SK-N-MC (cell line): ENCODE measurements at places on chromosomes 12 and 14.

DNA sequence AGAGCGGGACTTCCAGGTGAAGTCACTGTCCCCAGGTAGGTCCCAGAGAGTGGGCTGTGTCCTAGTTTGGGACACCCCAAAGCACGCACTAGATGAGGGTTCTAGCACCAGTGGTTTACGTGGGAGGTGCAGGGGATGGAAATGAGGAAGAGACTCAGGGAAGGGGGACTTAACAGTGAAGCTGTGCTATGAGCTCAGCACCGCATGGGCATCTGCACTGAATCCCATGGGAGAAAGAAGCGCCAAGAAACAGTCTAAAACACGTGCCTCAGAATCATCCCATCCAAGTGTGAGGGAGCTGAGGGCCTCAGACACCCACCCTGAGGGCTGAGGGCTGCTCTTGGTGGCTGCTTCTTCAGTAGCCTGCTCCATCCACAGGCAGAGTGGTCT lies 71.5 kb upstream of the ZFP36L1 start:
- no peak for DNase-seq

- DNase-seq: peak; percentile 32
Observed at GRCh38 chr14:88005978-88006851, 1.3 kb downstream of the GPR65 start.

DNA sequence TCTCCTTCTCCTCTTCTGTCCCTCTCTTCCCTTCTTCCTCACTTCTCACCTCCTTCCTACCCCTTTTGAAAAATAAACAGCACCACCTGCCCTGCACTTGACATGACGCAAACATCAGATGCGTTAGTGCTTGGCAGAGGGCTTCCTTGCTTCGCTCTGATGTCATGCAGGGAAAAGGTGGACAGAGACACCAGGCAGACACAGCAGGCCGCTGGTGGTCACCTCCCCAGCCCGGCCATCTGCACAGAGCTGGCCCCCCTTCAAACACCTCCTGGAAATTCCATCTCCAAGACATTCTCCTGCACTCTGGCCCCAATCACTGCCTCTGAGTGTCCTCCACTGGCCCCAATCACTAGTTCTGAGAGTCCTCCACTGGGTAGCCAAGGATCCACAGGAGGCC lies 353.6 kb downstream of the MED13L start:
- DNase-seq: no peak

DNA sequence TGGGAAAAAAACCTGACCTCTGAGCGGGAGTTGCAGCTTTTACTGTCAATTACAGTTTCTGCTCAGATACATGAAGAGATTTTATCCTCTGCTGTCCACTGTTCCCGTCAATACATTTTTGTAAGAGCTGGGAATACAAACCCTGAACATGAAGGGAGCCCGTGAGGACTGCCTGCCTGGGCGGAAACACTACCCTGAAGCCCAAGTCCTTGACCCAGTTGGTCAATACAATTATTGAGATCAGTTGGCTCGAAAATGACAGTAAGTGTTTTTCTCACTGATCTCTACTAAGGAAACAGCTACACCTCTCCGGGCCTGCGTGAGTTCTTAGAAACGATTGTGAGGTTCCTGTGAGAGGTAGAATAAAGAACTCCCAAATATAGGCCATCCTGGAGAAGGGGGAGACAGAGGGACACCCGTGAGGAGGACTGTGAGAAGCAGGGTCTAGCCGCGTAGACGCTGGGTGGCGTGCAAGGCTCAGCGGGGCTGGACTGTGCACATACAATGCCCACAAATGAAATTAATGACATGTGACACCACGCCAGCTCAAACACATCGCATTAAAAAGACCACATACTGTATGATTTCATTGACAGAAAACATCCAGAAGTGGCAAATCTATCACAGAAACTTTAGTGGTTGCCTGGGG lies 509.5 kb downstream of the TMEM132D start:
- no peak for DNase-seq

- DNase-seq: no peak
Observed at GRCh38 chr12:109738878-109739665, 25.4 kb downstream of the FAM222A start.

DNA sequence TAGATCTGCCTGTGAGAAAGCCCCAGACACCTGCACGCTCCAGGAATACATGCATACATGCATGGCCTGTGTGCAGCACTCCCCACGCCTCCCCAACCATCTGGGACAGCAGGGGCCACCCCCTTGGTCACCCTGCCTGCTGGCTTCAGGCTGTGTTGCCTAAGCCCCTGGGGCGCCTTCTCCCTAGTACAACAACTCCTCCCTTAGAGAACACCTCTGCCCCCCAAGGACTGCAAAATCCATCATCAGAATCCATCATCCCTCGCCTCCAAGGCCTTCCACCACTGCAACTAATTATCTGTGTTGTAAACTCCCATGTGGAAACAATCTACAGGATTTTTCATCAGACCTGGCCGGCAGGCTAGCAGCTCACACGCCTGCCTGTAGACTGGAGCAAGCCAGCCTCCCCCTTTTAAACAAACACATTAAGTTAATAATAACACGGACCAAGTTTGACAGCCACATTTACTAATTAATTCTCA lies 36.8 kb downstream of the ZFP36L1 start:
- DNase-seq: no peak

DNA sequence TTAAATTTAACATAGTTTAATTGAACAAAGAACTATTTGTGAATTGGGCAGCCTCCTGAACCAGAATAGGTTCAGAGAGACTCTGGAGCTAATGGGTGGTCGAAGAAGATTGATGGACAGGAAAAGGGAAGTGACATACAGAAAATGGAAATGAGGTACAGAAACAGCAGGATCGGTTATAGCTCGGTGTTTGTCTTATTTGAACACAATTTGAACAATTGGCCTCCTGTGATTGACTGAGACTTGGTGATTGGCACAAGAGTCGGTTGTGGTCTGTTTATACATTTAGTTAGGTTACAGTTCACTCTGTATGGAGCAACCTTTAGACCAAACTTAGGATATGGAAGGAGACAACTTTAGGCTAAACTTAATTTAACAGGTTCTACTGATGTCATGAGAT lies 18.4 kb upstream of the CFL2 start:
- DNase-seq: no peak

GRCh38 chr14:103898204-103898603 lies 30.1 kb upstream of the TDRD9 start:
- no peak for DNase-seq

DNA sequence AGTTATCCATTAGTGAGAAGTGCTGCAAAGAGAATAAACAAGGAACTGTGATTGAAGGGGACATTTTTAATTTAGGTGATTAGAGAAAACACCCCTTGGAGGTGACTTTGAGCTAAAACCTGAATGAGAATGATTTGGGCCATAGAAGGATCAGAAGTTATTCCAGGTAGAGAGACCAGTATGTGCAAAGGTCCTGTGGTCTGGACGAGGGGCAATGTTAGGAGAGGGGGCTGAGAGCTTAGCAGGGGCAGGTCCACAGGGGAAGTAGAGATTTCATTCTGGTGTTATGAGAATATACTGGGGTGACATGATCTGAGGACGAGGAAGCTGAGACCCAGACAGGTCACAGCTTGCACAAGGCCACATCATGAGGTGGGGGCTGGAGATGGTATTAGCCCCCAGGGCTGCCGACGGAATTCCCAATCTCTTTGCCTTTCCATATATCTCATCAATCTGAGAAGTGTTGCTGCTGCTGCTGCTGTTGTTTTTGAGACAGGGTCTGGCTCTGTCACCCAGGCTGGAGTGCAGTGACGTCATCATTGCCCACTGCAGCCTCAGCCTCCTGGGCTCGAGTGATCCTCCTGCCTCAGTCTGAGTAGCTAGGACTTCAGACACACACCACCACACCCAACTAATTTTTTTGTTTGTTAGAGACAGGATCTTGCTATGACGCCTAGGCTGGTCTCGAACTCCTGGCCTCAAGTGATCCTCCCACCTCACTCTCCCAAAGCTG lies 55.6 kb downstream of the KCTD10 start:
- no peak for DNase-seq

GRCh38 chr14:53953828-53954550 lies 2.6 kb downstream of the BMP4 start:
- DNase-seq: no peak

GRCh38 chr12:10636124-10636523 lies 22.7 kb upstream of the MAGOHB start:
- no peak for DNase-seq

GRCh38 chr14:68810173-68811153 lies 17.6 kb upstream of the ZFP36L1 start:
- DNase-seq: no peak

GRCh38 chr14:100786131-100786530 lies 39.8 kb upstream of the MEG3 start:
- DNase-seq: no peak

GRCh38 chr12:83065562-83065961 lies 378.9 kb downstream of the TMTC2 start:
- DNase-seq: peak; percentile 51

- no peak for DNase-seq
Observed at GRCh38 chr12:67842124-67842523, 147.1 kb upstream of the IFNG-AS1 start.

DNA sequence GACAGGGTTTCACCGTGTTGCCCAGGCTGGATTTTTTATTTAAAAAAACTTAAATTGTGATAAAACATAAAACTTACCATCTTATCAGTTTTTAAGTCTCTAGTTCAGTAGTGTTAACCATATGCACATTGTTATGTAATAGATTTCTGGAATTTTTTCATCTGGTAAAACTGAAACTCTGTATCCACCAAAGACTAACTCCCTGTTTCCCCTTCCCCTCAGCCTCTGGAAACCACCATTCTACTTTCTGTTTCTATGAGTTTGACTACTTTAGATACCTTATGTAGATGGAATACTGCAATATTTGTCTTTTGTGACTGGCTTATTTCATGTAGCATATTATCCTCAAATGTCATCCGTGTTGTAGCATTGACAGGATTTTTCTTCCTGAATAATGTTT lies 12.8 kb upstream of the PLEKHG3 start:
- no peak for DNase-seq
